Stomach (tissue), 19 donors: ENCODE measurements at places on chromosomes 3 and 15. TPM values are rescaled to one million over a fixed set of nuclear protein-coding genes. Genes with fewer than 3 reads are reported as not detected.

RAD51 gene
- polyA plus RNA-seq: 1.6 TPM

CPA3 gene
- 8.8 TPM for polyA plus RNA-seq

FBXW12 gene
- not detected for polyA plus RNA-seq

ALPK3 gene
- polyA plus RNA-seq: 1.7 TPM

SLC12A8 gene
- 2.8 TPM for polyA plus RNA-seq

THRB gene
- polyA plus RNA-seq: 3.6 TPM

ROPN1 gene
- polyA plus RNA-seq: not detected

ICE2 gene
- polyA plus RNA-seq: 10.9 TPM

CAV3 gene
- 0.08 TPM for polyA plus RNA-seq

UBA7 gene
- 27.2 TPM for polyA plus RNA-seq
